ENCODE measurements at places on chromosomes 3 and 15.

DNA sequence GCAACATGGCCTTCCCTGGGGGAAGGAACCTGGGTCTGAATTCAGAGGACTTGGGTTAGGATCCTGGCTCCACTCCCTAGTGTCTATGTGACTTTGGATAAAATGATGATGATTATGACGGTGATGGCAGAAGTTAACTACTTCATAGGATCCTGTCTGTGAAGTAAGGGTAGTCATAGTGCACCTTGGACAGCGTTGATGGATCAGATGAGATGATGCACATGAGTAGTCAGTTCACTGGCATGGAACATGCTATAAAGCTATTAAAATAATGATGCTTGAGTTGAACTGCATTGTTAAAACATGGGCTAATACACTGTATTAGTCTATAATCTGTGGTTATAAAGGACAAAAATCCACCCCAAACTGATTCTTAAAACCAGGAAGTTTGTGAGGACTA is 62.0 kb downstream of the EEFSEC start:
- DNase-seq = no peak

- no peak for DNase-seq
These were observed 98.9 kb downstream of the LRRK1 start for GRCh38 chr15:101018016-101018415.

DNA sequence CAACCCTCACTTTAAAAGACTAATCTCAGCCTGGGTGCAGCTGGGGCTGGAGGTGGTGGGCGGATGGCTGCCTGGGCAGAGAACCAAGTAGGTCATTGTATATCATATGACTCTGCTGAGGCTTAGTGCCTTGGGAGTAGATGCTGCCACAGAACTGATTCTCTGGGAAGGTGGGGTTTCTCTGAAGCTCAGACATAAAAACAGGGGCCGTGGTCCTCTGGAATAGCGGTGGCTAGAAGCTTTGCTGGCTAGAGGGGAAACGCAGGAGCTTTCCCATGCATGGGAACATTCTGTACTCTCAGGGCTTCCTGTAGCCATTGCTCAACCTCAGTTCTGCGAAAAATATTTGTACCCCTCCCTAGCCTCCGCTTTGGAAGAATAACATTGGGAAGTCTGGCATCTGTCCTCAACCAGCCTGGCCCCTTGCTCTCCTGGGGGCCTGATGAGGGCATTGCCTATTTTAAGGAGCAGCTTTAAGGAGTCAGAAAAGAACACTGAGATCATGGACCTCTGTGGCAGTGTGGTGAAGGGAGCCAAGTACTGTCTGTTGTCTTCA is 14.7 kb downstream of the TIMP4 start:
- no peak for DNase-seq

GRCh38 chr3:126472277-126473006 is 3.2 kb downstream of the ZXDC start:
- peak; percentile 81 for DNase-seq

DNA sequence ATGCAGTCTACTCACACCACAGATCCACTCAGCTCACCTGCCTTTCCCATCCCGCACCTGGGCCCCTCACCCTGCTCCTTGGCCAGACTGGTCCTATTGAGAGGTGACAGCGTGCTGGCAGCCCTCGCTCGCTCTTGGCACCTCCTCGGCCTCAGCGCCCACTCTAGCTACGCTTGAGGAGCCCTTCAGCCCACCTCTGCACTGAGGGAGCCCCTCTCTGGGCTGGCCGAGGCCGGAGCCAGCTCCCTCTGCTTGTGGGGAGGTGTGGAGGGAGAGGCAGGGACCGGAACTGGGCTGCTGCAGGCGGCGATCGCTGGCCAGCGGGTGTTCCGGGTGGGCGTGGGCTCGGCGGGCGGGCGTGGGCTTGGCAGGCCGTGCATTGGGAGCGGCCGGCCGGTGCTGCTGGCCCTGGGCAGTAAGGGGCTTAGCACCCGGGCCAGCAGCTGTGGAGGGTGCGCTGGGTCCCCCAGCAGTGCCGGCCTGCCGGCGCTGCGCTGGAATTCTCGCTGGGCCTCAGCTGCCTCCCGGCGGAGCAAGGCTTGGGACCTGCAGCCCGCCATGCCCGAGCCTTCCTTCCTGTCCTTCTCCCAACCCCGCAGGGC is 45.5 kb upstream of the USP3 start:
- no peak for DNase-seq

DNA sequence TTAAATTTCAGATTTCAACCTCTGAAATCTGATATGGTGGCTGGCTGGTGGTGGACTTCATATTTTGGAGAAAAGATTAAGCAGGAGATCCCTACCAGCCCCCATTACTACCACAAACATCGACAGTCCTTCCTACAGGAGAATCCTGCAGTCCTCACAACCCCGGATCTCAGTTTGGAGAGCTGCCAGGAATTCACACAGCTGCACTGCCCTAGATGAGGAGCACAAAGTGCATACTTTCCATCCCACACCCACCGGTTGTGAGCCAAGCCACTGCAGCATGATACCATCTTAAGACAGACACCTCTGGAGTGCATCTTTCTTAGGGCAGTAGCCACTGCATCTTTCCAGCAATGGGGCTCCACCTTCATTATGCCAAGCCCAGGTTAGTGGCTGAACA is 185.5 kb upstream of the GPR149 start:
- DNase-seq = no peak

DNA sequence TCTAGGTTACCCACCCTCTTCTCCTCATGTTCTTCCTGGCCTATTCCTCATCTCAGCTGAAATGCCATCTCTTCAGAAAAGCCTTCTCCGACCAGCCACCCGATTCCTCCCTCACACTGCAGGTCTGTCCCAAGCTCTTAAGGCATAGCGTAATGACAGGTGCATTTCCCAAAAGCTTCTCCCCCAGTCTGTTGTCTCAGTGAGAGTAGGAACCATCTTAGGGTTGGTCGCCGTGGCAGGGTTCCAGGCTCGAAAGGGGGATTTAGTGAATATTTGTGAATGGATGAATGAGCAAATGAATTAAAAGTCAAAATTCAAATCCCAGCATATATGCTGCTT is 78.6 kb downstream of the TOP2B start:
- no peak for DNase-seq

DNA sequence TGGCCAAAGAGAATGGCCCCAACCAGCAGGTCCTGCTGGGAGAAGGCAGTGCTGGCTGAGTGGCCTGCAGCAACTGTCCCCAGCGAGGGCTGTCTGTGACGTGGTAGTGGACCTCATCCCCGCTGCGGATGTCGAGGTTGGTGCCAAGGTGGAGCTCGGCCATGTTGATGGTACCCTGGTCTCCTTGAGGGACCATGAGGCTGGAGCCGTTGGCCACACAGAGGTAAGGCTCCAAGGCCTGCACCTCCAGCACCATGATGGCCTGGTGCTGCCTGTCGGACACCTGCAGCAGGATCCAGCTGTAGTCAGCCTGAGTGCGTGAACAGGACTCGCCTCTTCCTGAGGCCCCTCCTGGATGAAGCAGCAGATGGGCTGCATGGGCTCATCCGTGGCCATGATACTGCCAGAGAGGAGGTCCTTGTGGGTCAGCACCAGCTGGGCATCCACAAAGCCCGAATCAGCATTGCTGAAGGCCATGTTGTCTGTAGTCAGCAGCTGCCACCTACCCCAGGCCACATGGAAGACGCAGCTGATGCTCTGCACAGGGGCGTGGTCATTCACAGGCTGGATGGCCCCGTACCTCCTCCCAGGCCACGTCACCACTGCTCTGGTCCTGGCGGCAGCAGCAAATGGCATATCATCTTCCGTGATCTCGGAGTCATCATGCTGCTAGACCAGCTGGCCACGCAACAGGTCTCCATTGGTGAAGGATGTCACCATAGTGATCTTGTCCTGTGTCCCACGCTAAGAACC is 167.5 kb downstream of the GOLGA6L4 start:
- DNase-seq = no peak

Measured in keratinocyte (primary cell).